GM12892 (cell line): ENCODE measurements at places on chromosomes 1 and 21.

GRCh38 chr21:39439232-39439631, 6.3 kb downstream of the LCA5L start:
- no peak for DNase-seq

- no peak for DNase-seq
Observed at GRCh38 chr1:192587386-192588266, 12.1 kb downstream of the RGS1 start.

GRCh38 chr1:170823120-170823519, 112.2 kb upstream of the MROH9 start:
- DNase-seq, result no peak

DNA sequence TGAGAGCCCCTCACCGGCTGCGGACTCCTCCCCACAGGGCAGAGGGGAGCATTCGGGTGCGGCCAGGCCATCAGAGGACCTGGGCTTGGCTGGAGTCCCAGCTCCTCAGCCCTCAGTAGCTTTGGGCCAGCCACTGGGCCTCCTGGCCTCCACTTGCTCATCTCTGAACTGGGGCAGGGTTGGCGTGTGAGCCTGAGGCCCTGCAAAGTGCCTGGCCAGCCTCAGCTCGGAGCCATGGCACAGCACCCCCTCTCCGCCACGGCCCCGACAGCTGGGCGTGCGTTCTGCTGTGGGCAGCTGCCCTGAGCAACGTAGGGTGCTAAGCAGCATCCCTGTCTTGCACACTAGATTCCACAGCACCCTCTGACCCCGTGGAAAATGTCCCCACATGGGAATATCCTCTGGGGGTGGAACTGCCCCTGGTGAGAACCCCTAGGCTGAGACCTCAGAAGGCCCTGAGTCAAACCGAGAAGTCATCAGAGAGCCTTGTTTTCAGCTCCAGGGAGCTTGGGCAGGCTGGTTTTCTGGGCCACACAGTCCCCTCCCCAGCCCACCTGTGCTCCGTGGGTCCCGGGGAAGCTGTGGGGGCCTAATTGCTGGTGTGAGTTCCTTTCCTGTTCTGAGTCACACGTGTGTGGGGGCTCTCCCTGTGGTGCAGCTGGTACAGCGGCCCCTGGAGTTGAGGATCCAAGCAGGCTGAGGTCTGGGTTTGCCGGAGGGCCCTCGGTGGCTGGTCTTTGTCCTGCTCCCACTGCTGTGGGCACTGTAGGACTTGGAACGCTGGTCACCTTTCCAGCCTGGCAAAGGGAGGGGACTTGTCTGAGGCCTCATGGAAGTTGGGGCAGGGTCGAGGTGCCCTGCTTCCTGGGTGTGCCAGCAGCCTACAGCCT, 24.5 kb downstream of the TP73 start:
- DNase-seq, result peak; percentile 69

DNA sequence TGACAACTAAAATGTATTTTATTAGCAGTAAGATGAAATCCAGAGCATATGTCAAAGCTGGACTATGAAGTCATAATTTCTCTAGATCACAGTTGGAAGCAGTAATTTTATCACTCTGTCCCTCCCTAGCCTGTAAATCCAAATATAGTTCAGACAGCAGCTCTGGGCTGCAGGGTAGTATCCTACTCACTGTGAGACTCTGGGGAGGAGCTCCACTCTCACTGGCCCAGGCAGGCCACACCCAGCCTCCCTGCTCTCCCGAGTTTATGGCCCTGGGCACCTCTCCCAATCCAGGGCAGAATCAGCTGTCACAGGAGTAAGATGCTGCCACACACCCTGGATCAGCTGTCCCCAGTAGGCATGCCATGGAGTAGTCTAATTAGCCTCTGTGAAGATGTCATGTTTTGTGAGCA, 131.1 kb downstream of the HLCS start:
- DNase-seq, result no peak

DNA sequence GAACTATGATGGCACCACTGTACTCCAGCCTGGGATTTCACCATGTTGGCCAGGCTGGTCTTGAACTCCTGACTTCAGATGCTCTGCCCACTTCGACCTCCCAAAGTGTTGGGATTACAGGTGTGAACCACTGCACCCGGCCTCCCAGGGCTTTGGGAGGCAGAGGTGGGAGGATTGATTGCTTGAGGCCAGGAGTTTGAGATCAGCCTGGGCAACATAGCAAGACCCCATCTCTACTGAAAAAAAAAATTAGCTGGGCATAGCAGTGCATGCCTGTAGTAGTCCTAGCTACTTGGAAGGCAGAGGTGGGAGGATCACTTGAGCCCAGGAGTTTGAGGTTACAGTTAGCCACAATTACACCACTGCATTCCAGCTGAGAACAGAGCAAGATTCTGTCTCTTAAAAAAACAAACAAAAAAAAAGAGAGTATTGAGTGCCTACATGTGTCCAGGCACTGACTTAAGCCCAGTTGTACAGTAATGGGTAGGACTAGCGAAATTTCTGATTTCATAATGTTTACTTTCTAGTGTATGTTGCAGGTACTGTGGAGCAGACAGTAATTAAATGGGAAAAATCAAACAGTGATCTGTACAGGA, 4.2 kb downstream of the MANEAL start:
- DNase-seq, result no peak

- no peak for DNase-seq
Observed at GRCh38 chr1:160243767-160244166, 18.6 kb downstream of the DCAF8 start.

- DNase-seq, result no peak
Observed at GRCh38 chr1:100383743-100384405, 31.6 kb downstream of the CDC14A start.

DNA sequence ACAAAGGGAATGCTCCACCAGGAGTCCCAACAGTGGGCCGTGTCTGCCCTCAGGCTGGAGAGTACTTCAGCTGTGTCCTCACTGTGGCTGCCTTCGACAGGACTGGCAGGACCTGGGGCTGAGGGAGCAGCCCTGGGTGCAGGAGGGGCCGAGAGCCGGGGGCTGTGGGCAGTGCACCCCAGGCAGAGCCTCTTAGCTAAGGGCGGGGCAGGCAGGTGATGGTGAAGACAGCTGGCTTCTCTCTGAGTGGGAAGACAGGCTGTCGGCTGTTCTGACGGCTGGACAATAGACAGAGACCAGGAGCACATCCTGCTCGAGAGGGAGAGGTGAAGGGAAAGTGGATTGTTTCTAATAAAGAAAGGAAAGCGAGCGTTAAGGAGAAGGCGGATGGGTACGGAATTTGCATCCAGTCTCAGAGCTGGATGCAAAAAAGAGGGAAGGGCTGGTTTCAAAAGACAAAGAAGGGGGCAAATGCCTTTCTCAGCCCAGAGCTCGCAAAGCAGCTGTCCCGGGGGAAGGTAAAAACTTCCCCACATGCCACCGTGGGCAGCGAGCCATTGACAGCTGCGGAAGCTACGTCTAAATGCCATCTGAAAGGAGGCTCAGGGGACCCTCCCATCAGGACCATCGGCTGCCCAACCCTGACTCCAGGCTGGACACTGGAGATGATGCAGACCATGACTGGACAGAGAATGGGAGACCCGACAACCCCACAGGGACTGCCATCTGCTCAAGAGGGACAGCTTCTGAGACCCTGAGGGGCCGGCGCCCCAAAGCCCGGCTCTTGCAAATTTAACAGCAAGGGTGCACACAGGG, 92.0 kb downstream of the STUM start:
- DNase-seq, result no peak

- DNase-seq, result peak; percentile 19
Observed at GRCh38 chr1:78003882-78004718, 639 bp upstream of the DNAJB4 start.

- no peak for DNase-seq
Observed at GRCh38 chr1:94118471-94118870, 2.5 kb downstream of the ABCA4 start.

DNA sequence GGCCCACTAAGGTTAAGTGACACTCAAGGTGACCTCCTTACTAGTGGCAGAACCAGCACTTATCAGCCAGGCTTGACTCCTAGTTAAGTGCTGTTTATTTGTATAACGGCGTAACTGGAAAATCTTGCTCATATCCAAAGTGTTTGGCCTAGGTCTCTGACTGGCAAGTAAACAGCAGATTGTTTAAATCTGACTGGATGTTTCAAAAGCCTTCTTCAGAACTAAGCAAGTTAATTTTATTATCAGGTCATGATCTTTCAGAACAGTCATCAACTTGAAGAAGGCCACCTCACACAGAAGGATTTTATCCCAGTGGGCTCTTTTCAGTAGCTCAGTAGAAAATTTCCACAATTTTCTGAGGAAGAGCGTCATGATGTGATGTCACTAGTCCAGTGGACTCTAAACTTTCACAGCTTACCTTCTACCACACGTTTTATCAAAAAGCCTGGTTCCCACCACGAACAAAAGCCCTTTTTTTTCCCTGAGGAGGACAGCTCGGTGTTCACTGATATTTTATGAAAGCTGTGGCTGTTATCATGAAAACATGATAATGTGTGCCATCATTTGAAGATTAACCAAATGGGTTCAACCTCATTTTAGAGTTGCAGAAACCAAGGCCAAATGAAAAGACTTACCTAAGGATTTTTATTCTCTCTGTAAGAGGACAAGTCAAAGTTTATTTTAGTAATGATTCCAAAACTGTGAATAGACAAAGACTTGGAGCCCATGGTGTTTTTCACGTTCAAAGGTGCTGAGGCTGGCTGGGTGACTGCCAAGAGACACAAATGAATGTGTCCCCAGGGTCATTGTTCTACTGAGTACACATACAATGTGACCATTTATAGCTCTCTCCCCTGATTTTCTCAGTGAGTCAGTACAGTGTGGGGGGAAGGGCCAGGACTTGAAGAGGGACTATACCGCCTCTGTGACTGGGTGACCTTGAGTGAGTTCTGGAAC, 9.1 kb downstream of the SGIP1 start:
- DNase-seq, result no peak

DNA sequence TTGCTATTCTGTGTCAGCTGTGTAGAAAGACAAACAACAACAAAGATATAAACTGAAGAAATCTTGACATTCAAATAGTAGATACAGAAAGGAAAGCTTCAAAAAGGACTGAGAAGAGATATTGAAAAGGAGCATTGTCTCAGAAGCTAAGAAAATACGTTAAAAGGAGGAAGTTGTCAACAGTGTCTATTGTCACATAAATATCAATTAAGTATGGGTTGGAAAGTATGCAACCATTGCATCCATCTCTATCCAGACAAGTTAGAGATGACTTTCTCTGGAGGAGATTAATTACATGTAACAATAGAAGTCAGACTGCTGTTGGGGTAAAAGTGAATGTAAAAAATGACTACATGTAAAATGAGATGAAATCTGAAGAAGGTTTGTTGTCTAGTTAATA, 29.7 kb upstream of the BRINP3 start:
- no peak for DNase-seq

GRCh38 chr1:41803656-41804055, 115.1 kb downstream of the HIVEP3 start:
- DNase-seq, result no peak
